ENCODE measurements at places on chromosomes 3 and 15.
A peak's percentile ranks its signal among the peaks of the same experiment; 100 is the strongest.

DNA sequence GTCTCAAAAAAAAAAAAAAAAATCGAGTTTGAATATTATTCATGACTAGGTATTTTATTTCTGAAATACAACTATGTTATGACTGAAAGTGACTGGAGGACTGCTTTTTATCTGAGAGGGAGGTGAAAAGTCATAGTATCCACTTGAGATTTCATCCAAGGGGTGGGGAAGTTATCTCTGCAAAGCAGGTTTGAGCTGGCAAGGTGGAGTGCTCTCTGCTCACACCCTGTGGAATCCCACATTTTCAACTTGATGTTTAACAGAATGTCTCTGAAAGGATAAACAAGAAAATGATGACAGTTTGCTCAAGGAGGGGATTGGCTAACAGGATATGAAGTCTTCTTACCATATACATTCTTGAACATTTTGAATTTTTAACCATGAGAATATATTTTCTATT, 27.3 kb upstream of the SEC62 start:
- no peak for DNase-seq

DNA sequence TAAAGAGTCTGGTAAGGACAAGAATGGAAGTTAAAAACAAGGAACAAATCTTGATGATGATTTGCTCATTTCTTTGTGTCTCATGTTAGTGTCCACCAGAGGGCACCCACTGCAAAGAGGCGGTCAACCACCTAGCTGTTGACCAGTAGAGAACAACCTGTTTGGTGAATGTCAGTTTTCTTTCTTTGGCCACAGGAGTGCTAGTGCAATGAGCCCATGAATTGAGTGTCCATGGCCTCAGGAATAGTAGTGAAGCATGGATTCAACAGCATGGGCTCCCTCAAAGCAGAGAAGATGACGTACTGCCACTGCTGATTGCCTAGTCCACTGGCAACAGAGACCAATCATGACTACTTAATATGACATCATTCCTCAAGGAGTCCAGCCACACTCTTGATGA, 10.7 kb upstream of the CNTN6 start:
- no peak for DNase-seq

DNA sequence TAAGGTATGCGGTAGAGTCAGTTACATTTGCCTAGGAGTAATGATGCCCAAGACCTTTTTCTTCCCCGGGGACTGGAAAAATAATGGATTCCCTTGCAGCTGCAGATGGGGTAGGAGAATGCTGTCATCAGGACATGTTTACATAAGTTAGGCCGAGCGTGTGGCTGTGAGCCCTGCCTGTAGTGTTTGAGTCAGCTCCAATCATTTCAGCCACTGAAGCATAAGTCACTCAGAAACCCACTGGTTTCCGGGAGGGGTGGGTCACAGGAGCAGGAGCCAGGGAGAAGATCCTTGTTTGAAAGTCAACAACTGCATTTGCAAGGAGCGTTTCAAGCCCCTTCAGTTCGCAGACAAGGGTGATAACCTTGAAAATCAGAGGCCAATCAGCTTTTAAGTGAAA, 562.3 kb downstream of the MCTP2 start:
- DNase-seq = no peak

GRCh38 chr15:56468401-56468800, 3.5 kb upstream of the MNS1 start:
- no peak for DNase-seq

GRCh38 chr3:120244834-120245225, 40.2 kb downstream of the GPR156 start:
- no peak for DNase-seq

DNA sequence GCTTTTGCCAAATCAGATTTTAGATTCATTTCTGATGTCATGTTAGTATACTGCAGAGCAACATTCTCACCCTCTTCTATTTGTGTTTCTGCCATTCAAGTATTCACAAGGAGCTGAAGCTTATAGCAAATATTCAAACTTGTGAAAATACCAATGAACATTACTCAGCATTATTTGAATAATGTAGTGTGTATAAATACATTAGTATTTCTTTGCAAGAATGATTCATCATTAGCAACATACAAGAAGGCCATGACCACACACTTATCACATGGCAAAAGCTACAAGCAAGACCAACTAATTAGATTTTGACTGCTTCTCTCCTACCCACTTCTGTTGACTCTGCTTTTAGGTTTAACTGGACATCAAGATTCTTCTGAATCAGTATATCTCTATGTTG, 124.9 kb downstream of the IGSF11 start:
- no peak for DNase-seq

GRCh38 chr3:57998366-57999283, 9.6 kb upstream of the FLNB start:
- no peak for DNase-seq

DNA sequence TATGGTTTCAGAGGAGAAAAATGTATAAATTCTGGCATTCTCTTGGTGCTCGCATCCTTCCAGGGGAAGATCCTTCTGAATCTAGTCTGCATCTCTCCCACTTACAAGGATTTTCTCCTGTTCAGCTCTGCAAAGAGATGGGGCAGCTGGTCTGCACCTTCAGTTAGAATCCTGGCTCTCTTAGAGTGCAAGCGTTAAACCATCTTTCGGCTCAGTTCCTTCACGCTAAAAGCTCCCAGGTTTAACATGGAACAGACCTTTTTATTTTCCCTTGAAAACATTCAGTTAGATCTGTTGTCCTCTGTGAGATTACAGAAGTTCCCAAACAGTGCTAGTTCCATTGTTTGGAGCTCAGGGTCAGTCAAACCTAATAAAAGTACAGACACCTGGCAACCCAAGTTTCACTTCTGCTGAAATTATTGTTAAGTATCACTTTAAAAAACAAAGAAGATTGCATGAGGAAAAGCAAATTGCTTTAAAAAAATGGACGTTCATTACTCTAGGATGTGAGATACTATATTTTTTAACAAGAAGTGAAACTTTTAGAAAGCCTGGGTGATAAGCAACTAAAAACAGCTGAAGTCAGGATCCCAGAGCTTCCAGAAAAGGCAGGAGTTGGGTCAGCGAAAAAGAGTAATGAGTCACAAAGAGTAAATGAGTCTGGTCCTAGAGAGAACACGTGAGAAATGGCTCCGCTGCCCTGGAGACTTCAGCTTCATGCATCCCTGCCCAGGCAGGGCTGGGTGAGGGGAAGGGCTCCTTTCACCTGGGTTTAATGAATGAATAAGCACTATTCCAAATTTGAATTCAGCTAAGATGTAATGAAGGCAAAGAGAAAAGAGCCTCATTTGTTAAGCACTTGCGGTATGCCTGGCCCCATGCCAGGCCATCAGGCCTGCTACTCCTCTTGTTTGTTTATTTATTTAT, 63.3 kb downstream of the ABTB1 start:
- peak; percentile 4 for DNase-seq

DNA sequence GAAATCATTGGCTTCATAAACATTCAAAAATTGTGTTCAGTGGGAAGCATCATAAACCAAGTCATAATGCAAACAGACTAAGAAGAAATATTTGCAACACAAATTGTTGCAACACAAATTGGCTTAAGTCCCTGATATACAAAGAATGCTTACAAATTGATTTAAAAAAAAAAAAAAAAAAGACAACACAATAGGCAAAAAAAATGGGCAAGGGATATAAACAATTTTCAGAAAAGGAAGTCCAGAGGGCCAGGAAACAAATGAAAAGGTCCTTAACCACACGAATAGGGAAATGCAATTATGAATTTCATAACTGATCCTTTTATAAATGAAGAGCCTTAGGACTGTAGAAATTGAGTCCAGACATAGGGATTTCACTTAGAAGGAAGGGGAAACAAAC, 98.9 kb downstream of the LRRK1 start:
- no peak for DNase-seq

DNA sequence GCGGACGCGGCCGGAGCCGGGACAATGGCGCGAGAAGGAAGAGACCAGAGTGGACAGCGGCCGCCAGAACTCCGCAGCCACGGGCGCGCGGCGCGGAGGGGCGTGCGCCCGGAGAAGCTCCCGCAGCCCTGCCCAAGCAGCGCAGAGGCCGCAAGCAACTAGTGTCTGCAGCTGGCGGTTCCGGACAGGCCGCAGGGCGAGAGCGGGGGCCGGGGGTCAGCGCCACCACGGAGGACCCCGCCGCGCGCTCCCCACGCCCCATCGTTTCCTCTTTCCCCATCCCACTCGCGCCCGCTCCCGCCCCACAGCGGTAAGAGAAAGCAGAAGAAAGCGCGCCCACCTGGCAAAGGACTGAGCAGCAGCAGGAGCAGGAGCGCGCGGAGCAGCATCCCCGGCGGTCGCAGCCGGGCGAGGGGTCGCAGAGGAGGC, 440 bp downstream of the PRTG start:
- DNase-seq = no peak

- no peak for DNase-seq
Observed at GRCh38 chr3:55951388-55951787, 464.3 kb upstream of the WNT5A start.

- DNase-seq = no peak
Observed at GRCh38 chr3:50924638-50925037, 249.9 kb downstream of the DOCK3 start.

- no peak for DNase-seq
Observed at GRCh38 chr15:64187396-64188191, 24.8 kb upstream of the PPIB start.

DNA sequence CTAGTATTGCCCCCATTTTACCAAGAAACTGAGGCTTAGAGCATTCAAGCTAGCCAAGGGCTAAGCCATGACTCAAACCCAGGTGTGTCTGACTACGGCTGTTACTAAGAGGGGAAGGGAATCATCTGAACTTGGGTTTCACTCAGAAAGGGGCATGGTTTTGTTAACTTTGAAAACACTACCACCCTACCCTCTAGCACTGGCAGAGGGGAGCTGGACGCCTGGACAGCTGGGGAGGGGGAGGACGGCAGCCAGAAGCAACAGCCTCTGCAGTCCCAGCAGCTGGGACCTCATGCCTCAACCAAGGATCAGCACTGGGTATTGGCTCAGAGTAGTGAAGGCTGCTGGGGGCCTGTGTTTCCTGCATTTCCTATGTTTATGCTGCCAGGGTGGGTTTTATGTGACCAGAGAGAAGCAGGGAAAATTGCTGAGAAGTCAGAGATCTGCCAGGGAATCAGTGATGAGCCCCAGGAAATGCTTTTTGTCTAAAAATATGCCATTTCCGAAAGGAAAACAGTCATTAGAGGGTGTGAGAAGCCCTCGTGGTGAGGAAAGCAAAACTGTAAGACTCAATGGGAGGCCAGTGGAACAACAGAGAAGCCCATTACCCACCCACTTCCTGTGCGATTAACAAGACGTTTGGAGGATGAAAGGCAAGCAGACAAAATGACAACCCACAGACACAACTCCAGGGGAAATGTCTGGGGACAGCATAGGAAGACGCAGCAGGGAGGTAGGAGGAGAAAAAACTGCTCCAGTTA, 41.2 kb downstream of the LIPC start:
- DNase-seq = no peak

DNA sequence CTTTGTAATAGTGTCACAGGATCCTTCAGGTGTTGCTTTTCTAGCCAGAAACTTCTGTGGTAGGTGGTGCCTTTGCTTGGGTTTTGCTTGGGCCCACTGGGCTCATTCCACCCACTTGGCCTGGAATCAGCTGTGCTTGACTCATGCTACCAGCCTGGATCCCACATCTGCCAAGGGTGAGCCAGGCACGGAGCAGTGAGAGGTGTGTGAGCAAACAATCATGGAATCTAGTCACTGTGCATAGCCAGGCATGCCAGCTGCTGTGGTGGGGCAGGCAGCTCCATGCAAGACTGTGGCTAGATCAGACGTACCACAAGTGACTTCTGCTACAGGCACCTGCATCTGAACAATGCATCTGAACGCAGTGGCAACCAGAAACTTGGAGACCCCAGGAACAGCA, 275.9 kb downstream of the UBE2E2 start:
- no peak for DNase-seq

- DNase-seq = no peak
Observed at GRCh38 chr3:49807431-49808114, 4.5 kb downstream of the INKA1 start.

DNA sequence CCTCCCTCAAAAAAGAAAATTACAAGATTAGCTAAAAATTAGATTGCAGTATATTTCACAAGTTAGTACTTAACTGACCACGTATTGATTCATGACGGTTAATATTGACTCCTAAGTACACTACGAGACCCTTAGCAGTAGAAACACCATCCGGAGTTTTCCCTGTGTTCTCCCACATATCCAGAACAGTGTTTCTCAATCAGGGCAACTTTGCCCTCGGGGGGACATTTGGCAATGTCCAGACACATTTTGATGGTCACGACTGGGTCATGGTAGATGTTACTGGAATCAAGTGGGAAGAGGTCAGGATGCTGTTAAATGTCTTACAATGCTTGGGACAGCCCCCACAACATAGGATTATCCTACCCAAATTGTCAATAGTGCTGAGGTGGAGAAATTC, 40.7 kb upstream of the LIPC start:
- no peak for DNase-seq

- DNase-seq = no peak
Observed at GRCh38 chr3:9193211-9193610, 56.2 kb downstream of the SRGAP3 start.

GRCh38 chr15:45948181-45948621, 313.4 kb downstream of the SQOR start:
- no peak for DNase-seq

DNA sequence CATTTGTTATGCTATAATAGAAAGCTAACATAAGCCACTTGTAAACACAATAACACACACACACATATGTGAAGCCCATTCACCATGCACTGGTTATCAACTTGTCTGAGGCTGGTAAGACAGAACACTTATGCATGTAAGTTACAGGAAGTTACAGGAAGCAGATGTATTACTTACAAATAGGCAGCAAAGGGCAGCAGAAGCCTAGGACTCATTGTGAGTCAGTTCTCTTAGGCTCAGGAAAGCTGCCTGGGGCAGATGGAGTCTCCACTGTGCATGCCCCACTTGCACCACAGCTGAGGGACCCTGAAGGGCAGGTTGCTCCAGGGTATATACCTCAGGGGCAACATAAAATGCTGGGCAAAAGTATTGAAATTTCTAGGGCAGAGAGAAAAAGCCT, 748.8 kb upstream of the CCDC54 start:
- DNase-seq = no peak

GRCh38 chr3:110419601-110420000, 652.0 kb upstream of the NECTIN3 start:
- no peak for DNase-seq

DNA sequence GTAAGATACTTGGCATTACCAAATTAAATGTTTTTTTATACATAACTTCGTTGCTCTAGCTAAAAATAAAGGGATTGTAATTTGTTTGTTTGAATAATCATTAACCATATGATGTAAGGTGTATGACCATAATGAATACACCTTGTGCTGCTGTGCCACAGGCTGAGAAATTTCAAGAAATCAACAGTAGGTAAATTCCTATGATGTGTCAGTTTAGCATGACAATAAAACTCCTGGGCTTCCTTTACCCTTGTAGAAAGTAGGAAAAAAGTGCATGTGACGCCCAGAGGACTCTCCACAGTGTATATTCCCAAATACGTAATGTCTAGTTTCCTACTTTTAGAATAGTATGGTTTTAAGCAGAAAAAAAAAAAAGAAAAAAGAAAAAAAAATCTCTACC, 208.1 kb downstream of the SATB1 start:
- DNase-seq = no peak

DNA sequence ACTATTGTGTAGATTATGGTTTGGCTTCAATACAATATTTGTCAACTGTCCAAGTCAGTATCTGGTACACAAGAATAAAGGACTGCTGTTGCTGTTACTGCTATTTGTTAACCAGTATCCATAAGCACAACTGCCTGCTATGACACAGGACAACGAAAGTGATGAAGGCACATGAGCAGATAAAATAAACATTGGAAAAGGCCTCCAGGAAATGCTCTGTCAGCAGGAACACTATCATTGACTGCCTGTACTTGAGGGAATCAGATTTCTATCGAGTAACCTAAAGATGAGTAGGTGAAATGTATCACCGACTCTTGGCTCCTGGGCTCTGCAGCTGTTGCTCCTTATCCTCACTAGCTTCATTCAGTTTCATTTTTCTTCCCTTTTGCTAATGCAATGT, 56.5 kb downstream of the FMN1 start:
- no peak for DNase-seq

All from activated effector memory CD4-positive, alpha-beta T cell treated with anti-CD3 and anti-CD28 coated beads, Interleukin-2, amount 50 U/mL, for 16 hours (primary cell).